PC-9 (cell line): ENCODE measurements at places on chromosomes 2 and 18. TPM values are rescaled to one million over a fixed set of nuclear protein-coding genes. Genes with fewer than 3 reads are reported as not detected.

Gene ELMOD3
- total RNA-seq, result 16.4 and 18.1 TPM in 2 replicates

Gene FAP
- not detected in 2 replicates for total RNA-seq

Gene C2orf66
- total RNA-seq, result 0.22 TPM in 1 of 2 replicates, not detected in the other

Gene NDC80
- total RNA-seq, result 71.7 and 89.2 TPM in 2 replicates

Gene CIAO1
- total RNA-seq, result 85.3 and 99.5 TPM in 2 replicates

Gene GKN1
- total RNA-seq, result not detected in 2 replicates

Gene CAPN14
- total RNA-seq, result 0.35 TPM in 2 replicates

Gene DPP4
- 0.35 and 0.48 TPM in 2 replicates for total RNA-seq

Gene SFTPB
- not detected in 2 replicates for total RNA-seq
